AG08396 (cell line): ENCODE measurements at places on chromosomes 16 and 17.

DNA sequence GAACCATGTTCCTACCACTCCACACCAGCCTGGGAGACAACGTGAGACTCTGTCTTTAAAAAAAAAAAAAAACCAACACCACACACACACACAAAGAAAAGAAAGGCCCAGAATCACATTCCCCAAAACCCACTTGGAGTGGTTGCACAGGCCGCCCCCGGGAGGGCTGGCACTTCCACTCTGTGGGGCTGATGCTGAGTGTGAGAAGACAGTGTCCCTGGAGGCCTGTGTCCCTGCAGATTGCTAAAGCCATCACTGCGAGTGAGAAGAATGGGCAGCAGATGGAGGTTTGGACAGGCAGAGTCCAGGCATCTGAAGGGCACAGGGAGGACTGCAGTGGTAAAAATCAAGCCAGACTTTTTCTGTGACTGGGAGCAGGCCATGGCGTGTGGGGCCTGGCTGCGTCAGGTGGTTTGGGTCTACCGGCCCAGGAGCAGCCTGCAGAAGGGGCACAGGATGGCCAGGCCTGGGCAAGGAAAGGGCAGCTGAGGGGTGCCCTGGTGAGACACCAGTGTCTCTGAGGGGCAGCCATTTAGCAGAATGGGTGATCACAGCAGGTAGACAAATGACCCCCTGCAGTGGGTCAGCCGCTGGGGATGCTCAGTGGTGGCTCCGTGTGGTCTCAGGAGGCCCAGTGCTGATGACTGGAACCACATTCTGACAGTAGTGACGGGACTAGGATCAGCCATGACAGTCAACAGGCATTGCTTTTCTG, 13.1 kb downstream of the CTRB2 start:
- DNase-seq, result no peak

DNA sequence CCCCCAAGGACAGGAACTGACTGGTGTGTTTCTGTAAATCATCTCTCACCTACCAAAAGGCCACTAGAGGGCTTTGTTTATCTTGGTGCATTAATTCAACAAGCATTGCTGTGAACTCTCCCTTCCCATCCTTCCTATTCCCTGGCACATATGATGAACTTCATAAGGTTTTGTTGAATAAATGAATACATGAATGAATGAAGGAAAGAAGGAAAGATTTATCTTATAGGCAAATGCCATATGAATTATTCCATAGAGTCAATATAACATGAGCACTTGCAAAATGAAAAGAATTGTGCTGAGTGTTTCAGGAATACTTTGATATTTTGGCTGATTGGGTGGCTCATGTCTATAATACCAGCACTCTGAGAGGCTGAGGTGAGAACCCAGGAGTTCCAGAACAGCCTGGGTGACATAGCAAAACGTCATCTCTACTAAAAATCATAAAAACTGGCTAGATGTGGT, 4.3 kb downstream of the SPDYE4 start:
- peak; percentile 29 for DNase-seq

- DNase-seq, result no peak
These were observed 718 bp downstream of the SAT2 start for GRCh38 chr17:7626956-7627249.

- no peak for DNase-seq
These were observed 1026.8 kb downstream of the CDH11 start for GRCh38 chr16:64094992-64095634.

- no peak for DNase-seq
These were observed 5.2 kb upstream of the CCDC182 start for GRCh38 chr17:57750109-57750871.

DNA sequence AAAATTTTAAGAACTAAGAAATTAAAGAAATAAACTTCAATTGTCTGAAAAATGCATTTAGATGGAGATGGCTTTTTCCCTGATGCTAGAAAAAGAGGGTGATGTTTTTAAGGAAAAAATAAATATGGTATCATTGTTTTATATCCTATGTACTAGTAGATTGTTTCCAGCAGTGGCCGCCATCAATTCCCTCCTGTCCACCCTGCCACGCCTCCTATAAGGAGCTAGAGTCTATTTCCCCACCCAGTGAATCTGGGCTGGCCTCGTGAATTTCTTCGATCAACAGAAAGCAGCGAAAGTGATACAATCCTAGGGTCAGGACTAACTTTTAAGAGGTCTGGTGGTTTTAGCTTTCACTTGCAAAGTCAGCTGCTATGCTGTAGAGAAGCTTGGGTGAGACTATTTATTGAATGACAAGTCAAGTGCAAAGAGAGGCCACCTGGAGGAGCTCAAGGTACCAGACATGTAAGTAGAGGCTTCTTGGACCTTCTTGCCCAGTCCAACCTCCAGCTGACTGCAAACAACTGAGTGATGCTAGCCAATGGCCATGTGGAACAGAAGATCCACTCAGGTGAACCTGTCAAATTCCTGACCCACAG, 80.9 kb upstream of the MTMR4 start:
- DNase-seq, result no peak

DNA sequence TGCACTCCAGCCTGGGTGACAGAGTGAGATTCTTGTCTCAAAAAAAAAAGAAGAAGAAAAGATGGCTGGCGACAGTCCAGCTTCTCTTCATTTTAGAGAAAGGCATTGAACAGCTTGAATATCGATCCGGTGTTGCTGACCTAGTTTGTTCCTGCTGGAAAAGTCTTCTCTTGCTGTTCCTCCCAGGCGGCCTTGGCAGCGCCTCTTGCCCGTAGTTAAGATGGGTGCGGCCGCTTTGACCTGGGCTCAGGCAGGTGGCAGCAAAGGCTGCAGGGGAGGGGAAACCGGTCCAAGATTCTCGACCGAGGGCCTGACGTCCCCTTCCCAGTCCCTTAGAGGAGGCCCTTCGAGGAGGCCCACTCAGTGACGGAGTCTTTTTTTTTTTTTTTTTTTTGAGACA, 3.8 kb upstream of the ZNF764 start:
- no peak for DNase-seq

GRCh38 chr16:77171745-77172635, 19.0 kb upstream of the MON1B start:
- peak; percentile 55 for DNase-seq

DNA sequence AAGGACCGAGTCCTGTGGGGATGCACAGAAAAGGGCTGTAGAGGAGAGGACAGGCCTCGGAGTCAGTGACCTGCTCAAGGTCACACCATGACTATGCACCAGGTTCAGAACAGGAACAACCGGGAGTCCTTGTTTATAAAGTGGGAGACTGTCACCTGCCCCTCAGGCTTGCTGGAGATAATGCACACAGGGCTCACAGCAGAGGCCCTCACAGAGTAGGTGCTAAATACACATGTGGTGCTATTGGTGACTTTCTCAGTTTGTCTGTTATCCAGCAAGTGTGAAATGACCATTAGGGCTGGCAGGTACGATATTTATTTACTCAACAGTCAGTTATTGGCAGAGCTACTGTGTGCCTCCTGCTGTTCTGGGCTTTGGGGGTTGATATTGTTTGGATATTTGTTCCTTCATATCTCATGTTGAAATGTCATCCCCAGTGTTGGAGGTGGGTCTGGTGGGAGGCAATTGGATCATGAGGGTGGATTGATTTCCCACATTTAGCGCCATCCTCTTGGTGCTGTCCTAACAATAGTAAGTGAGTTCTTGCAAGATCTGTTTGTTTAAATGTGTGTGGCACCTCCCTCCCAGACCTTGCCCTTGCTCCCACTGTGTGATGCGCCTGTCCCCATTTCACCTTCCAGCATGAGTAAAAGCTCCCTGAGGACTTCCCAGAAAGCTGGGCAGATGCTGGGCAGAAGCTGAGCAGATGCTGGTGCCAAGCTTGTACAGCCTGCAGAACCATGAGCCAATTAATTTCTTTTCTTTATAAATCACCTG, 162.1 kb upstream of the MPHOSPH6 start:
- no peak for DNase-seq

- peak; percentile 28 for DNase-seq
These were observed 59.8 kb downstream of the ANKFN1 start for GRCh38 chr17:56213031-56213430.

DNA sequence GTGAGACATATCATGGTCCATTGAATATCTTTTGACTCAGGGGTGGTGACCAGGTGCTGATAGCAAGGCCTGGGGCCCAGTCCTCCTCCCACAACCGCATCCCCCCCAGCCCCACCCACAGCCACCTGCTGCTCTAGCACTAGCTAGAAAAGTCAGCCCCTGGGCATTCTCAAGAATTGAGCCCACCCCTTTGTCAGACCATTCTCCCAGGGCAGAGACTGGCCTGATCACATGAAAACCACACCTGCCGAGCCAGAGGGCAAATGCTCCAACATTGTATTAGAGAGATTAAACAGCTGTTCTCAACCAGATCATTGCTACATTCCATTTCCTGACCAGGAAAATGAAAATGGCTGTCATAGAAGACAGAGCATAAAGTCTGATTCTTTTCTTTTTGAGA, 62.4 kb downstream of the RAB11FIP4 start:
- DNase-seq, result no peak

DNA sequence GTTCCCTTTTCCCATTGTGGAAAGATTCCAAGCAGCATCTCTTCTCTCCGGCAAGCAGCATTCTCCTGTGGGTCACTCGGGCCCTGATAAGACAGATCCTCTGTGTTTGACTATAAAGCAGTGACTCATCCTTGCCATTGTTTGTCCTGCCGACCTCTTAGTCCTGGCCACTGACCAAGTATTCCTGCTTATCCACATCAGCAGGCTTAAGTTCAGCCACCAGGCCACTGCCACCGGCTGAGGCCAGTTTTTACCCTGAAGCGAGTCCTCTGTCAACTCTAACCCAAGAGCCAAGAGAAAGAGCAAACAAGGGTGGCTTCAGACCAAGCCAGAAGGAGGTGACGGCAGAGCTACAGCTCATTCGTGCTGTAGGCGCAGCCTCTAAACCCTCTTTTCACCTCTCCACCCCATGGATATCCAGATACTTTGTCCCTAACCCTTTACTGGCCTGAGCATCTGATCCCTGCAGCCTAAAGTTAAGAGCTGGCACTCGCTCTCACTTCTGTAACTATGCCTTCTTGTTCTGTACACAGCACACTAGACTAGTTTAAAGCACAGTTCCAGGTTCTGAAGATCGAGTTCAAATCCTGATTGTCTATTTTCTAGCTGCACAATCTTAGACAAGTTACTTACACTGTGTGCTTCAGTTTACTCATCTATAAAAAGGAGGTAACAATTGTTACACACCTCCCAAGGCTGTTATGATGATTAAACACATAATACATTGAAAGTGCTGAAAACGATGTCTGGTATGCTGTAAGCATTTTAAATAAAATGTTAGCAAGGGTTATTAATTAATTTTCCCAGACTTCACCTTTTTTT, 31.0 kb downstream of the SOX9 start:
- DNase-seq, result peak; percentile 82

- peak; percentile 29 for DNase-seq
These were observed 60.0 kb downstream of the CLEC16A start for GRCh38 chr16:11004351-11004750.
